Renal cortex interstitium (tissue), 15 donors: ENCODE measurements at places on chromosomes 1 and 21. TPM values are rescaled to one million over a fixed set of nuclear protein-coding genes. Genes with fewer than 3 reads are reported as not detected.

Gene CAPZB
- polyA plus RNA-seq: 229 TPM

Gene PRR9
- not detected for polyA plus RNA-seq

DNA sequence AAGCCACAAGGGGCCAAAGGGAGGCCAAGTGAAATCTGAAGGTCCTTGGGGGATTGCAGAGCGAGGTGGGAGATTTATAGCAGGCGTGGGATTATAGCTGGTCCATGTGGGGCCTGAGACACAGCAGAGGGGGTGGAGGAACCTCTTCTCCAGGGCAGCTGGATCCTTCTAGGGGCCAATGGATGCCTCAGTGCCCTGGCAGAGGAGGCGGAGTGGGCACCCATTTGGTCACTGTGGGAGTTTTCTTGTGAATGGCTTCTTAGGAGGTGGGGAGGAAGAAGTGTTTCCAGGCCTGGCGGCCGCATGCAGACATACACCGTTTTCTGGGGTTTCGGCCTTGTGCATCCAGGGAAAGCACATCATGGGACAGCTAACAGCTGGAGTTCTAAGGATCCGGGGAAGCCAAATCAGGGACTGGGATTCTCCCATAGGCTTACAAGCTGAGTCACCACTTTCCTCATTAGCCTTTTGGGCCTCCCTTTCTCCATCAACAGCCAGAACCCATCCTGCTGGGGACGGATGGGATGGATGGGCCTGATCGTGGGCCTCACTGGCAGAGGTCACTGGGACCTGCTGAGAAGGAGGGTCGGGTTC is 76.5 kb downstream of the RHOU start:
- DNase-seq: no peak

Gene CFAP107
- polyA plus RNA-seq: 0.64 TPM
